ENCODE measurements at places on chromosomes 5 and 9. TPM values are rescaled to one million over a fixed set of nuclear protein-coding genes. Genes with fewer than 3 reads are reported as not detected.

Gene LRRC14B
- total RNA-seq, result not detected

DNA sequence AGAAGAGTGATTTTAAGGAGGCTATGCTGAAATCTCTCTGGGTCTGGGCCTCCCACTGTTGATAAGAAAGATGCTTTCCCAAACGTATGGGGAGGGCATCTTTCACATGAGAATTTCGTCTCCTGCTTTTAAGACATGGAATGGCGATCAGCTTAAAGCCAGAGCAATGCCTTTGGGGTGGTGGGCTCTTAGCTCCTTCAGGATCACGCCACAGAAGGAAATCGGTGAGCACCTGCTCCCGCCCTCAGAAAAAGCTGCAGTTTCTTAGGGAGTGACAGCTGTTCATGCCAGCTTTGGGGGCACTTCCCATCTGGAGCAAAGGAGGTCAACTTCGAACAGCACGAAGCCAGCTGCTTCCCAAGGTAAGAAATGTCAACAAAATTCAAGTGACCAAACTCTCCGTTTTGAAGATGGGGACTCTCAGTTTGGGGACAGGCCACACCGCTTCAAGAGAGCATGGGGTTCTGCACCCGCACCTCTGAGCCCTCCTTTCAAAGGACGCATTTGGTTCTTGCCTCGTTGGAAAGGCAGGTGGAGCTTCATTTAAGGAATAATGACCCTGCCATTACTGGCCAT, 39.0 kb downstream of the TRIP13 start:
- DNase-seq, result no peak

DNA sequence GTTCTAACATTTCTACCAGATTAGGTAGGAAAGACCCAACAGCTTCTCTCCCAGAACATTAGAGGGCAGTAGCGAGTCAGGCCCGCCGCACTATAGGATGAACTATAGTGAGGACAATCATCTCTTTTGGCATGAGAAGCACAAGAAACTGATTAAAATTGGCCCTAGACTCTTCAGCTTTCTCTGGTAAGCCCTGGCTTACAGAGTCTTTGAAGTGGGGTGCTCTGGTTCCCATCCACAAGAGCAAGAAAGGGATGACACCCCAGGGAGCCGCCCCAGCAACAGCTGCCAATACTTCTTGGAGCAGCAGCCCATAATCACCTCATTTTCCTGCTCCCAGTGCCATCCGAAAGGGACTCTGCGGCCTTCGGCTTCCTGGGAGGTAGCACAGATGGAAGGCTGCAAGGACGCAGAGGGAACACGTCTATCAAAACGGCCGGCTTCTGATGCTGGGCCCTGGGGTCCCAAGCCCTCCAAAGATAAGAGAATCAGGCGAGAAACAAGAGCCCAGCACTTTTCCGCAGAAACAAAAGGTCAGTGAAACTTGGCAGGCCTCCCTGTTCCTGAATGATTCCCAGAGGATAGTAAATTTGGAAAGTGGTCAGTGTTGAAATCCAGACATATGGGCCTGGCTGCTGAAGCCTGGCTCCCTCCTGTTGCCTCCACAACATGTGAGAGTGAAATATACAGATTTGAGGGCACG, 69.3 kb downstream of the HSD17B3 start:
- DNase-seq, result no peak

Gene ARHGAP26
- total RNA-seq, result 8.6 TPM

DNA sequence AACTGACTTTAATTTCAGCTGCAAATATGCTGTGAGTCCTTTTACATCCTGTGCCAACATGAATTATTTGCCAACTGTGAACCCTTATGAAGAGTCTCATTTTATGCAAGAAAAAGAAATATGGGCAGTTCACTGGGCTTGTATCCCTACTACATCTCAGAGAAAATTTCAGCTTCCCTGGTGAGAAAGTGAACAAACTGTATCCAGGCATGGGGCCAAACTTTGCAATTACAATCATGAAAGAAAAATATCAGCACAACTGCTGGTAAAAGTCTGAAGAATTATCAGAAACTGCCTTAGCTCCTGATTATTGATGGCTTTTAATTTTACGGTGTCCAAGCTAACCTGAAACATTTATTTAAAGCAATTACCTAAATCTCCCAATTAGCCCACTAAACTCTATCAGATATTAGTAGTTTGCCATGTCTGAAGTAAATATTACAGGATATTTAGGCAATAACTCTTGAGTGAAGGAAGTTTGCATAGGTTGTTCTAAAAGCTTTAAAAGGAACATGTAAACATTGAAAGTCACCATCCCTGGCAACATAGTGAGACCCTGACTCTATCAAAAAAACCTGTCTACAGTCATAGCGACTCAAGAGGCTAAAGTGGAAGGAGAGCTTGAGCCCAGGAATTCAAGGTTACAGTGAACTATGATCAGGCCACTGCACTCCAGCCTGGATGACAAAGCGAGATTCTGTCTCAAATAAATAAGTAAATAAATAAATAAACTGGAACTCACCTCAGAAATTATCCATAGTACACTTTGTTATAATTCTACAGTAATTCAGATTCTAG, 83.9 kb upstream of the HCN1 start:
- DNase-seq, result no peak
